ENCODE measurements at places on chromosomes 2 and 18. TPM values are rescaled to one million over a fixed set of nuclear protein-coding genes. Genes with fewer than 3 reads are reported as not detected.

GRCh38 chr2:225422145-225422544, 22.6 kb downstream of the NYAP2 start:
- no peak for ATAC-seq

DNA sequence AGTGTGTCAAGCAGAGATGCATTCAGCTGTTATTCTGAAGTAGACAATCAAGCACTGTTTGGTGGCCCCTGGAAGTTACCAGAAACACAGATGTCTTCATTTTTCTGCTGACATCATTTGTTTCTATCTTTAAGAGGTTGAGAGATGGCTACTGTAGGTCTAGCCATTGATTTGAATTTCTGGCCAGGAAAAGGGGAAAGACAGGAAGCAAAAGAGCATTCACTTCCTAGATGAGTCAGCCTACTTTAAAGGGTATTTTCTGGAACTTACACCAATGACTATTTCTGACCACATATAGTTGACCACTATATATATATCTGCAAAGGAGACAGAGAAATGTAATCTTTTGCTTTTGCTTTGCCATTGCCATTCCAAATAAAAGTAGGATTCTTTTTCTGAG, 900.1 kb upstream of the SOX11 start:
- no peak for ATAC-seq

GRCh38 chr2:64766841-64767669, 113.3 kb upstream of the SERTAD2 start:
- peak; percentile 6 for ATAC-seq

Gene ATP6V1B1
- total RNA-seq: 0.31 TPM

DNA sequence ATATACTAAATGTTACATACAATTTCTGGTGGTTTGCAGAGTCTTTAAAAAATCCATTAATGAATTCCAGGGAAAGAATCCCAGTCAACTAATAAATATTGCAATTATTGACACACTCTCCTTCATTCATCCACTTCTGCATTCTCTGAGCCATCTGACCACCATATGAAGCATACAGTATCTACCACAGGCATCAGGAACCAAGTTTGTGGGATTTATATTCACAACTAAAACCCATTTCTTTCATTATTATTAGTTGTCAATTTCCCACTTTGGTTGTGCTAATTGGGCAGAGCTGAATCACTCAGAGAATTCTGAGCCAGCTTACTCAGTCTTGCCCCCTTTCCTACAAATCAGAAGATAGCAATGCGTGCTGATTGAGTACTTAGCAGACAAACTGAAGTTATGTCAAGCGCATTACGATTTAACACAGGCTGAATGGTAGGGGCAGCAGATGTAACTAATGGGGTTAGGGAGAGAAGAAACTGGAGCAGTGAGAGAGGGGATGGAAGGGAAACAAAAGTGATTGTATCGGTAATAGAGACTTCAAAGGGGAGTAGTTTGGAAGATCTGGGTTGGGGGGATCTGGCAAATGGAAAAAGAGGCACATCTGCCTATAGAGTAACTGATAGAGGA, 52.3 kb downstream of the ZEB2 start:
- peak; percentile 52 for ATAC-seq

DNA sequence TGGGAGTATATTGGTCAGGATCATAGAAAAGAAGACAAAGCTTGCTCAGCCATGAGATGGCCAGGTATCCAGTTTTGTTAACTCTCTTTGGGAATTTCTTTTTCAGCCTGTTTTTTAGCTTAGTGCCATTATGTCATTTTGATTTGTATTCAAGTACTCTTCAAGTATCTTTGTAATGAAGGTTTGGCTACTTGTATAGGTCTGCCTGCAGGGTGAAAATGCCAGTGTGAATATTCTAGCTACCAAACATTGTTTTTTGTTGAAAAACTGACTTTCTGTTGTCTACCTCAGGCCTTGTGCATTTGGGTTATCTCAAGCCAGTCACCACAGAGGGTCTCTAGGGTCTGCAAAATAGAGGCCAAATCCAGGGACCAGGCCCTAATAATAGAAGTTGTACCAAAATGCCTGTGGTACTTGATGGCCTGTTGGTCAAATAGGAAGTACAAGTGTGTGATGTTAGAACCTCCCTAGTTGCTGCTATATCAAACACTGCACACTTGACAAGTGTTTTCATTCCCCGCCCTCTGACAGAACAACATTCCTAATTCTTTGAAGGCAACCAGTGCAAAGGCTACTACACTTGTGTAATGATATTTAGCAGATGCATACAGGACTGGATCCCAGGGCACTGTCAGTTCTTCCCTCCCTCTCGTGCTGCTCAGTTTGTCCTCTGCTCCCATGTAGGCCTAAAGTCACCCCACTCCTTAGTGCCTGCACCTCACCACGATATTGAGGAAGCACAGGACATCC, 36.4 kb downstream of the RNMT start:
- no peak for ATAC-seq

- no peak for ATAC-seq
Measured at GRCh38 chr2:53087874-53088461, 679.6 kb upstream of the CHAC2 start.

Gene RAD51AP2
- not detected for total RNA-seq

DNA sequence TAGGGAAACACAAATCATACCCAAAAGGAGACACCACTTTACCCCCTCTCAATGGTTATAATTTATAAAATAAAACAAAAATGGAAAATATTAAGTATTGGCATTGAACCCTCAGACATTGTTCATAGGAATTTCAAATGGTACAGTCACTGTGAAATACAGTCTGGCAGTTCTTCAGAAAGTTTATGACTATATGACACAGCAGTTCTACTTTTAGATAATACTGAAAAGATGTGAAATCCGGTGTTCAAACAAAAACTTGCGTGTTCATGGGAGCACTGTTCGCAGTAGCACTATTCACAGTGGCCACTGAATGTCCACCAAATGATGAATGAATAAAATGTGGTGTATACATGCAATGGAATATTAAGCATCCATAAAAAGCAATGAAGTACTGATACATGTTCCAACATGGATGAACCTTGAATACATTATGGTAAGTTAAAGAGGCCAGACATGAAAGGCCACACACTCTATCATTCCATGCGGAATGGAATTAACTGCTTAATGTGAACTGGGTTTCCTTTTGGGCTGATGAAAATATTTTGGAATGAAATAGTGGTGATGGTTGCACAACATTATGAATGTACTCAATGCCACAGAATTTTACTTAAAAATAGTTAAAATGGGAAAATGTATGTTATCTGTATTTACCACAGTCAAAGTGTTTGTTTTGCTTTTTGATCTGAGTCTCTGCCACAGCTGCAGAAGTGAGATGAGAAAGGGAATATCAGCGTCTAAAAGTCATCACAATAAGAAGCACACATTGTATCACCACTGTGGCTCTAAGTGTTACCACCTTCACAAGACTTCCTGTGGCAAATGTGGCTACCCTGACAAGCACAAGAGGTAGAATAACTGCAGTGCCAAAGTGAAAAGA, 864.6 kb downstream of the SUCLG1 start:
- ATAC-seq: no peak

Gene EVA1A
- 4.3 TPM for total RNA-seq

GRCh38 chr2:88837511-88838160, 146.2 kb downstream of the RPIA start:
- no peak for ATAC-seq

DNA sequence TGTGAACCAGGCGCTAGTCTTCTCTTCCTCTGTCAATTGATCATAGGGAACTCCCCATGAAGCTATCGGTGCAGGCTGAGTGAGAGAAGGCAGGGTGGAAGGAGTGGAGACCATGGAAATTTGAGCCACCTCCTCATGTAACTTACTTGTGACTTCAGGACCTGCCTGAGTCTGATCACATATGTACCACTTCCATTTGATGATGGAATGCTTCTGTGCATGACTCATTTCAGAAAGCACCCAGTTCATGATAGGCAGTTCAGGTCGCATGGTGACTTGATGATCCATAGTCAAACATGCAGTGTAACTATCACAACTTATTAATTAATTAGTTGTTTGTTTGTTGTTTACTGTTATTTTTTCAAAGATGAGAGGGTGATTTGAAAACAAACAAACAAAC, 1296.7 kb downstream of the SUCLG1 start:
- ATAC-seq: no peak

Gene ARHGAP15
- not detected for total RNA-seq

GRCh38 chr18:5057386-5058348, 139.4 kb downstream of the AKAIN1 start:
- ATAC-seq: peak; percentile 81

GRCh38 chr2:219433666-219434467, 776 bp upstream of the SPEG start:
- ATAC-seq: peak; percentile 8

Gene ALPI
- total RNA-seq: not detected

DNA sequence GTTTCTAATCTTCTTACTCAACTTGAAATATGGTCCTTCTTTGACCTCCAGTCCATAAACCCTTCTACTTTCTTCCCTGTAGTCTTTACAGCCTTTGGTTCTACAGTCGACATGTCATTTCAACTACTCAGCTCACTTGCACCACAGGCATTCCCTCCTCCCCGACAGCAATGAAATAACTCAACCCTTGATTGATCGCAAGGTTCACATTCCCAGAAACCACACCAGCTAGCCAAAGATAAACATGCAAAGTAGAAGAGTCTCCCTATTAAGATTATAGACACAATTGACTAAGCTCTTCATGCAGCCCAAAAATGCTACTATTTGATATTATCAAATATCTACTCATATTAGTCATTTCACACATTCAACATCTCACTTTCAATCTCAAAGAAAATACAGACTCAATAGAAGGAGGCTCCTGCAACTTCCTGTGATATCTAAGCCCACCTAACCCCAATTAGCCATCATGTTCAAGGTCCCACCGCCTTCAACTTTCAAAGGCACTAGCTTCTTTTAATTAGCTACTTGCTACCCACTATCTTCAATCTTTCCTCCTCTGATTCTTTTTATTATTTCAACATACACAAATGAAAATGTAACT, 50.8 kb downstream of the RTTN start:
- ATAC-seq: no peak

- peak; percentile 29 for ATAC-seq
Measured at GRCh38 chr18:926946-927345, 22.3 kb downstream of the ADCYAP1 start.

Gene TUBA3E
- 0.19 TPM for total RNA-seq

DNA sequence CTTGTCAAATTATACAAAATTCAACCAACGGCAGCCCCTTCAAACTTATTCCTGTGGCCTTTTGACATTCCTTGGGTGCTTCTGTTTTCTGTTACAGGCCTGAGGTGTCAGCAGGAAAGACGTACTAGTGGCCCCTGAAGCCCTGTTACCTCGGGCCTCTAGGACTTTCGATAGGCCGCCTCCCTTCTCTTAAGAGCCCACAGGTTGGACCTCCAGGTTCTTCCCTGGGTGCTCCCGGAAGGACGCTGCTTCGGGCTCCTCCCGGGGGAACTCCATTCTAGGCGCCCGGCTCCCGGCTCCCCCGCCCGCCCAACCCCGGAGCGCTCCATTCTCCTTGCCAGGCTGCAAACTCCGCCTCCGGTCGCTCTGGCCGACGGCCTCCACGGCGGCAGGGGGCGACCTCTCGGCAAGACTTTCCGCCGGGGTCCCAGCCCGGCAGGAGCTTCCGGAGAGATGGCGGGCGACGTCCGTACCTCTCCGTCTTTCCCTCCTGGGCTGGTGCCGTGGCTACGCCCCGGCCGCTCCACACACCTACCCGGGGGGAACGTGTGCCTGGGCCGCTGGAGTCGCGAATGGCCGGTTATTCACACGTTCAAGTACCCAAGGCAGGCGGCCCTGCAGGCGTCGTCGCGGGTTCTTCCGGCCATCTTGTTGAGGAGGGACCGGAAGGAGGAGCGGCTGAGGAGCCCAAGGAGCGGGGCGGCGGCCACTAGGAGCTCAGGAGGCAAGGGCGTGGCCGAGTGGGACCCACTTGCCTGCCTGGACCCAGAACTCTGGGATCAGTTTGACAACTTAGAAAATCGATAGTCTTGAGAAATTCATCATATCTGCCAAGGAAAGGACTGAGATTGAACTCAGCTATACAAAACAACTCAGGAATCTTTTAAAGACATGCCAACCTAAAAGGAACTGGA, 27.5 kb downstream of the BOLA3 start:
- ATAC-seq: peak; percentile 99

All from motor neuron (in vitro differentiated cells).